Right renal pelvis (tissue), 4 donors: ENCODE measurements at places on chromosomes 3 and 15. TPM values are rescaled to one million over a fixed set of nuclear protein-coding genes. Genes with fewer than 3 reads are reported as not detected.

GRCh38 chr3:100516232-100516631 lies 23.8 kb downstream of the TMEM45A start:
- no peak for DNase-seq

- no peak for DNase-seq
Measured at GRCh38 chr15:100777821-100778220, 101.8 kb upstream of the ALDH1A3 start.

- DNase-seq = no peak
Measured at GRCh38 chr15:39625856-39626255, 45.0 kb downstream of the THBS1 start.

Gene IL20RB
- polyA plus RNA-seq = 0.46 TPM

Gene RARB
- 56.3 TPM for polyA plus RNA-seq

DNA sequence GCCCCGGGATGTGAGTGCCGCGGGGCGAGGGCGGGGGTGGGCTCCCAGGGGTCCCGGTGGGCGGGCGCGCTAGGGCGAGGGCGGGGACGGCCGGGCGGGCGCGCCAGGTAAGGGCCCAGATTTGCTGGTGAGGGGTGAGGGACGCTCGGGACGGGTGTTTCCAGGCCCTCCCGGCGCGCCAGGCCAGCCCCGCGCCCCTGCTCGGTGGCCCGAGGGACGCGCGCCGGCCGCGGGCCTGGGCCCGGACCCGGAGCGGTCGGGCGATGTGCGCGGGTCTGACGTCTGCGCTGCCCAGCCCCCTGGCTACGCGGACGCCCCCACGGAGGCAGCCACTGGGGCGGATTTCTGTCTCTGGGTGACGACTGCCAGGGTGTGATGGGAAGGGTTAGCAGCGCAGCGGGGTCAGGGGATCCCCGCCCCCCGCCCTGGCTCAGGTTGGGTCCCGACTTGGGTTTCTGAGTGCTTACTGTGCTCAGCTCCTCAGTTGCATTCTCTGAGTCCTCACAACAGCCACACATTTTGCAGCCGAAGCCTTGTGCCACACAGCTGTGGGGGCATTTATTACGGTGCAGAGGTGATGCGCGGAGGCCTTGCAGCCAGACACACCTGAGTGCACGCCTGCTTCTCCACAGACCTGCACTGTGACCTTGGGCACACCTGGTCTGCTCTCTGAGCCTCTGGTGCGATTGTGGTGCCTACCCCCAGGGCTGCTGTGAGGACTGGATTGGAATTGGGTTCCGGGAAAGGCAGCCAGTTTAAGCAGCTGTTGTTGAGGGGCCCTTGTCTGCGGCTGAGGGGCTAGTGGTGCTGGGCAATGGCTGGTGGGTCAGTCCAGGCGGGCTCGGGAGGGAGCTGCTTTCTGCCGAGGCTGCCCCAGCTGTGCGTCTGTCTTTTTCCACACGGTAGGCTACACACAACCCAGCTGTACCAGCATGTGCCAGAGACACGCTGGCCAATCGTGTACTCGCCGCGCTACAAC lies 523 bp downstream of the HDAC11 start:
- no peak for DNase-seq

DNA sequence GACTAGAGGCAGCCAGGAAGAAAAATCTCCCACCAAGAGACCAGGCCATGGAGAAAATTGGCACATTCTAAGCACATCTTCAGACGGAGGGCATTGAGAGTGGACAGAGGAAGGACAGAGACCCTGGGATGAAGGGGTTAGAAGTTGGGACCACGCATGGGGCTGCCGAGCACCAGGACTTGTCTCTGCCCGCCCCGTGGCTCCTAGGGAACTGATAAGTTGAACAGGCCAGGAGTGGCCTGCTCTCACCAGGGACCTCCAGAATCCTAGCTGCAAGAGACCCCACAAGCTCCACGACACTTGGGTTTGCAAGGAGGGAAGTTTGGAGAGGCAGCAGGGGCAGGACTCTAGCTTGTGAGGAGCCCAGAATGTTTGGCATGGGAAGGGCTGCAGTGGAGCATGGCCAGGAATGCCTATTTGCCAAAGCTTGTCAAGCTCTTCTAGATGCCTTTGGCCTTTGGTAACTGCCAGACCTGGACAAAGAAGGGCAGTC lies 355.1 kb downstream of the NSUN3 start:
- no peak for DNase-seq

Gene MAP1A
- 8.3 TPM for polyA plus RNA-seq

- no peak for DNase-seq
Measured at GRCh38 chr15:44029940-44030568, 165.0 kb downstream of the FRMD5 start.

DNA sequence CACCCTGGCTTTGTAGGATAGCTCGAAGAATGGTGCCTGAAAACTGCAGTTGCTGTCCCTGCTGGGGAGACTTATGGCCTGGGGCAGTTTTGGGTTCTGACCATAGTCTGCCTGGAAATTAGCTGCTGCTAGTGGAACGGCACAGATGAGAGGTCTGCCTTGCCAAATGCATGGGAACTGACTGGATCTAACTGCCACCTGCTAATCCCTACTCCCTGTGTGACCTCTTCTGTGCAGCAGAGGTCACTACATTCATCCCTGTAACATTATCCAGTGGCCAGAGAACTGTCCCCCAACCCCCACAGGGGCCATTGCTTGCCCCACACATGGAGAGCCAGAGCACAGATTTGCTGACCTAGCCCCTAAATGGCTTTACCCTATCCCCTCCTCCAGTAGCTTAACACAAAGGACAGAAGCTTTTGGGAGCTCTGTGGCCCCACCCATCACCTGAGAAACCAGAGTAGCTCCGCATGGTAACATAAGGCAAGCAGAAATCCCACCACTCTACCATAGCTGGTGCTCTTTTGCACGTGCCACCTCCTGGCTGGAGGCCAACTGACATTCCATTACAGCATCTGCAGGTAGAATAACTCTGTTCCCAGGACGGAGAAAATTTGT lies 840.0 kb downstream of the EPHA3 start:
- DNase-seq = no peak
